NCI-H2171 (cell line): ENCODE measurements at places on chromosomes 3 and 15.

DNA sequence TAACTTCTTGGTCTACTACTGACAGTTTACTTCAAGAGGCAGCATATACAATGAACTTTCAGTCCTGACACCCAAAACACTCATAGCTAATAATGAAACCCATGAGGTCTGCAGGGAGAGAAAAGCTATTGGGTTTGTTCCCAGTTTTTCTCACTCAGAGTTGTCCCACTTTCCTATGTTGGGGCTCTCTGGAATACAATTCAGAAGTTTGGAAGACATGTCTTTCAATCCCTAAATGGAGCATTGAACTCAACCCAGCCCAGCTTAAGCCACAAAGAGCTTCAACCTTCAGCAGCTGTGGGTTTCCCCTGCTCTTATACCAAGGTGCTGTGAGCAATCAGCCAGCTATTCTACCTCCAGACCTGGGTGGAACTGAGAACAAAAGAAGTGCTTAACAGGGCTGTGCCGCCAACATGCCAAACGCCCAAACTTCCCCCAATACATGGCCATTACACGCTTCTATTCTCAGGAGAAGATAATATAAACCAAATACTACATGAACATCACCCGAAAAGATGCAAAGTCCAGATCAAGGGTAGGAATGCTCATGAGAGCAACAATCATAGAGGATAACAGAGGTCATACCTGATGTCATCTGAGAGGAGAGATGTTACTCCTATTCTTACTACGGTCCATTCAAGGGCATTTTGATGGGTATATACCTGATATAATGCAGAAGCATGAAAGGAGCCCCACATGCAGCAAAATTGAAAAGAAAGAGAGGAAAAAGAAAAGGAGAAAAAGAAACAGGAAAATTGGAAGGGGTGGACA is 131.2 kb upstream of the TGFBR2 start:
- no peak for DNase-seq

DNA sequence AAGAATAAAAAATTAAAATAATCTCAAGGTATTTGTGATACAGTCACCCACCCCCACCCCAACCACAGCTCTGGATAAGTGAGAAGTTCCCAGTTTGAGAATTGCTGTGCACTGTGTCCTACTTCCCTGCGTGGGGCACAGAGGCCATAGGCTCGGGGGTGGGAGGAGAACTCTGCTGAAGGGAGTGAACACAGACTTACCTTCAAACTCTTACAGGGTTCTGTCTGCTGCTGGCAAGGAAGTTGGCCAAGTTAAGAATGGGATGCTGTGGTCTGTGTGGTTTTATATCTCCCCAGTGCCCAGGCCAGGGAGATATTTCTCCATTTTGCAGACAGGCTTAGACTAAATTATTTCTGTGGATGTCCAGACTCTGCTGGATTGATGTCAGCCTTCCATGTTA is 37.6 kb downstream of the SPTSSB start:
- DNase-seq, result no peak

- DNase-seq, result no peak
These were observed 141.7 kb downstream of the PDCD6IP start for GRCh38 chr3:33940149-33940548.

- DNase-seq, result peak; percentile 46
These were observed 15.0 kb downstream of the UACA start for GRCh38 chr15:70748281-70748747.

GRCh38 chr3:44596621-44597020 is 11.9 kb downstream of the ZNF660 start:
- no peak for DNase-seq

DNA sequence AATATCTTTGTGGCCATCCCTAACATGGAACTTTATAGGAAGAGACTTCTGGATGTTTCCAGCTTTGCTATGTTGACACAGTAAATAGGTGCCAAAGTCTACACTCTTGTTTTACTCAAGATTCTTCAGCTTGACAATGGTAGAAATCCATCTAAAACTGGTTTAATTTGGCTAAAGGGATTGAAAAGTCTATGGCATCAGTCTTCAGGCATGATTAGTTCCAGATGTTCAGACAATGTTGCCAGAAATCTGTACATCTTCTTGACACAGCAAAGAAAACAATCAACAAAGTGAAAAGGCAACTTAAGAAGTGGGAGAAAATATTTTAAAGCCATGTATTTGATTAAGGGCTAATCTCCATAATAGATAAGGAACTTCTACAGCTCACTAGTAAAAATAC is 130.5 kb downstream of the LRRC3B start:
- no peak for DNase-seq

DNA sequence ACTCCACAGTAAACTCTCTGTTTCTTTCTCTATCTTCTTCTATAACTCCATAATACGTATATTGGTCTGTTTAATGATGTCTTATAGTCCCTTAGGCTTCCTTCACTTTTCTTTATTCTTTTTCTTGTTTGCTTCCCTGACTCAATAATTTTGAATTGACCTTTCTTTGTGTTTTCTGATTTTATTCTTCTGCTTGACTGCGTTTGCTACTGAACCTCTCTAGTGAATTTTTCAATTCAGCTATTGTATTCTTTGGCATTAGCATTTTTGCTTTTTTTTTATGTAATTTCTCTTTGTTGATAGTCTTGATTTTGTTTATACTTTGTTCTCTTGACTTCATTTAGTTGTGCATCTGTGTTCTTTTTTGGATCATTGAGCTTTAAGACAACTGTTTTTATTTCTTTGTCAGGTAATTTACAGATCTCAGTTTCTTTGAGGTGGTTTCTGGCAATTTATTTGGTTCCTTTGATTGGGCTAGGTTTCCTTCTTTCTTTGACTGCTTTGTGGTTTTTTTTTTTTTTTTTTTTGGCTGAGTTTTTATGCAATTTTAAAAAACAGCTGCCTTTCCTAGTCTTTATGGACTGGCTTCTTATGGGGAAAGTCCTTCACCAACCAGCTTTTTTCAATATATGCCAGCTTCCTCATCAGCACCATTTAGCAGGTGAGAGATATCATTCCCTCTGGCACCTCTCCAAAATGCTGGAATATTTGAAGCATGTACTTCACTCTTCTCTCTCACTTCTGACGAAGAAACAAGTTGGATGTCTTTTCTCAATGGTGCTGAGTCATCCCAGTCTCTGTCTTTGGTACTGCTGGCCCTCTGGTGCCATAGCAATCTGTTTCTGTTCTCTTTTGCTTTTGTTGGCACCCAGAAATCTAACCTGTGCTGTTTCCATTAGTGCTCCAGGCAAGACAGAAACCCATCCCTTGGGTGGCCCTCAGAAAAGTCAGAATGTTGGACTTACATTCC is 17.6 kb downstream of the RSRC1 start:
- DNase-seq, result no peak
